Ascending aorta (tissue), 2 donors: ENCODE measurements at places on chromosomes 11 and 22.

DNA sequence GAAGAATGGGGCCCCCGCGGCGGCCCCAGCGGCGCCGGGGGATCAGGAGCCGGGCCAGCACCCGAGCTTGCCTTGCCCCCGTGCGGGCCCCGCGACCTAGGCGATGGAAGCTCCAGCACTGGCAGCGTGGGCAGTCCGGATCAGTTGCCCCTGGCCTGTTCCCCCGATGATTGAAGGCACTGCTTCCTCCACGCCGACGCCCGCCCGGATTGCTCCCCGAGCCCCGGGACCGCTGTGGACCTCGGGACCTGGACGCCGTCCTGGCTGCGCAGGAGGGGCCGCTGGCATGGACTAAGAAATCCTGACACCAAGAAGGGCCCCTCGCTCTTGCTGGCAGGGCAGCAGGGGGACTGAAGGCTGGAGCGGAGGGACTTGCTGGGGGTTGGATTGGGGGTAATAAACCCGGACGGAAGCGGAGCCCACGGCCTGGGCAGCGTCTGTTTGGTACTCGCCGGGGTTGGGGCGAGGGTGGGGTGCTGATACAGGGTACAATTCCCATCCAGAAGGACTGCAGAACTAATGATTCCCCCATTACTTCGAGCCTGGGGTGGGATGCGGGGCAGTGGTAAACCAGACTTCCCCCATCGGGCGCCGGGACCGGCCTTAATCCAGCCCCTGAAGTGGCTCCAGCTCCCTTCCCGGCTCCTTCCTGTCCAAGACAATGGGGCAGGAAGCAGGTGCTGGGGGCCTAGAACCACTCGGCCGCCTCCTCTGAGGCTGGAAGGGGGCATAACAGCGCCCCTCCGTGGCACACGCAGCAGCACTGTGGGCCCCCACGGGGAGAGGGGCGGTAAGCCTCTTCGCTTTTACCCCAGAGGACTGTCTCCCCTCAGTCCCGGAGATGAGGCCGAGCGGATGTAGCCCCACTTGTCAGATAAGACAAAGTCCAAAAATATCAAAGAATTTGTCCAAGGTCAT, 1.0 kb downstream of the CCDC85B start:
- H3K4me3 ChIP-seq, result peak overlapping the region; percentile 85
- H3K36me3 ChIP-seq, result no peaks in the 10 kb centered on the region
- peaks cover 34% of the 10 kb centered on the region for H3K4me1 ChIP-seq
- peak overlapping the region; percentile 98 for H3K27ac ChIP-seq
- no peaks in the 10 kb centered on the region for H3K27me3 ChIP-seq

- peaks cover 7% of the 10 kb centered on the region for H3K4me1 ChIP-seq
- no peak for DNase-seq
- H3K36me3 ChIP-seq, result peaks cover 64% of the 10 kb centered on the region
- no peaks in the 10 kb centered on the region for H3K27me3 ChIP-seq
- H3K4me3 ChIP-seq, result no peak overlapping the region
Measured at GRCh38 chr11:7639643-7640025, 33.7 kb downstream of the CYB5R2 start.

- no peak for DNase-seq
- H3K27me3 ChIP-seq, result no peaks in the 10 kb centered on the region
- no peak overlapping the region for H3K27ac ChIP-seq
- peaks cover 6% of the 10 kb centered on the region for H3K36me3 ChIP-seq
- H3K4me1 ChIP-seq, result no peaks in the 10 kb centered on the region
- no peak overlapping the region for H3K4me3 ChIP-seq
Measured at GRCh38 chr11:30406978-30407762, 84.3 kb downstream of the ARL14EP start.

DNA sequence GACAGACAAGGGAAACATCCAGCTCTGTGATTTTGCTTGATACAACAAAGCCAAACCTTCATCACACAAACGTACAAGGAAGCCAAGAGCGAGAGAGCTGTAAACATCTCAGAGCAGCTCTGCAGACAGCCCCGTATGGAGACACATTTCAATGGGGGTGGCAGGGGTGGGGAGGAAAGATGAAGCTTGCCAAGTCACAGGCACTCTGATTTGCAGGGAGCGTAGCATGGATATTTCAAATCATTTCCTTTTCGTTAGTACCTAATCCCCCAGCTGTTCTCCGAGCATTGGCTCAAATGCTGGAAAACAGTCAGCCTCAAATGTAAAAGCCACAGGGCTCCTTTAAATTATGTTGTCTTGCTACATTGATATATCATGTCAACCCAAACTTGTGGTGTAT, 458.9 kb upstream of the CADM1 start:
- H3K36me3 ChIP-seq, result no peaks in the 10 kb centered on the region
- H3K27me3 ChIP-seq, result no peaks in the 10 kb centered on the region
- DNase-seq, result no peak
- H3K27ac ChIP-seq, result no peak overlapping the region

DNA sequence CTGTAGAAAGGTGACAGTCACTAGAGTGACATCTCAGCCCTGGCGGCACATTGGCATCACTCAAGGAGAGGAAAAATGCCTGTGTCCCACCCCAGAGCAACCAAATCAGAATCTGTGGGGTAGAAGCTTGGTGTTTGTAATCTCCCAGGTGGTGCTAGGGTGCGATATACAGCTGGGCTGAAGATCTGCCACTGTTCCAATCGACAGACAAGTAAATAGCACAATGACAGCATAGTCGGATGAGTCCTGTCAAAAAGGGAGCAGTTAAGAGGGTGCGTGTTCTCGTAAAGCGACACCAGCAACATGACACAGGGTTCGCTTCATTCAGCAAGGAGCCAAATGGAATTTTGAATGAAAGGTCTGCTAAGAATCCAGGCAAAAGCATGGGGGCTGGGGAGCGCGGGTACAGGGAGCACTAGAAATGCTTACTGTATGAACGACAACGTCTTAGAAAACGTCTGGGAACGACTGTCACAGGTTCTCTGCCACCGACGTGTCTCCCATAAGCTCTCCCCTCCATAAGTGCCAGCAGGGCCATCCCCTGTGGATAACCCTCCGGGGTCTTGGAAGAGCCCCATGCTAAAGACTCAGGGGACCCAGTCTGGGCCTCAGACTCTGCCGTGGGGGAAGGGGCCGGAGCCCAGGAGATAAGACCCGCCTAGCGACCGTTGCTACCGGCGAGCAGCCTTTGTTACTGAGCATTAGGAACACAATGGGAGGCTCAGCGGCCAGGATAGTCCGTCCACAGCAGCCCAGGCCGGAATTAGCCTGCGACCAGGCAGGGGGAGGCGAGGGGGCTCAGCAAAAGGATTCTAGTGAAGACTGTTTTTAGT, 20.8 kb downstream of the ADA2 start:
- no peaks in the 10 kb centered on the region for H3K4me1 ChIP-seq
- peak overlapping the region; percentile 45 for H3K4me3 ChIP-seq
- no peaks in the 10 kb centered on the region for H3K27me3 ChIP-seq
- no peak for DNase-seq
- no peaks in the 10 kb centered on the region for H3K36me3 ChIP-seq

DNA sequence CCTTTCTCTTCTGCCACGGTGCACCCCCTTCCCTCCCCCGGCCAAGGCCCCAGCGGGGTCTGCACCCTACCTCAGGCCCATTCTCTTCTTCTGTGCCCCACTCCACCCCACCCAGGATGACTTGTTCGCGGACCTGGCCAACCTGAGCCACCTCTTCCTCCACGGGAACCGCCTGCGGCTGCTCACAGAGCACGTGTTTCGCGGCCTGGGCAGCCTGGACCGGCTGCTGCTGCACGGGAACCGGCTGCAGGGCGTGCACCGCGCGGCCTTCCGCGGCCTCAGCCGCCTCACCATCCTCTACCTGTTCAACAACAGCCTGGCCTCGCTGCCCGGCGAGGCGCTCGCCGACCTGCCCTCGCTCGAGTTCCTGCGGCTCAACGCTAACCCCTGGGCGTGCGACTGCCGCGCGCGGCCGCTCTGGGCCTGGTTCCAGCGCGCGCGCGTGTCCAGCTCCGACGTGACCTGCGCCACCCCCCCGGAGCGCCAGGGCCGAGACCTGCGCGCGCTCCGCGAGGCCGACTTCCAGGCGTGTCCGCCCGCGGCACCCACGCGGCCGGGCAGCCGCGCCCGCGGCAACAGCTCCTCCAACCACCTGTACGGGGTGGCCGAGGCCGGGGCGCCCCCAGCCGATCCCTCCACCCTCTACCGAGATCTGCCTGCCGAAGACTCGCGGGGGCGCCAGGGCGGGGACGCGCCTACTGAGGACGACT, 15.9 kb downstream of the RTN4RL2 start:
- no peak for DNase-seq
- no peaks in the 10 kb centered on the region for H3K36me3 ChIP-seq
- H3K4me1 ChIP-seq, result peaks cover 4% of the 10 kb centered on the region
- H3K27me3 ChIP-seq, result peaks cover 6% of the 10 kb centered on the region
- no peak overlapping the region for H3K27ac ChIP-seq

GRCh38 chr11:12715941-12716340, 41.7 kb downstream of the TEAD1 start:
- H3K4me1 ChIP-seq, result no peaks in the 10 kb centered on the region
- H3K36me3 ChIP-seq, result no peaks in the 10 kb centered on the region
- no peaks in the 10 kb centered on the region for H3K27me3 ChIP-seq
- H3K4me3 ChIP-seq, result no peak overlapping the region
- DNase-seq, result no peak

GRCh38 chr11:96197103-96197502, 145.9 kb downstream of the MAML2 start:
- DNase-seq, result no peak
- H3K4me3 ChIP-seq, result no peak overlapping the region
- H3K36me3 ChIP-seq, result no peaks in the 10 kb centered on the region
- peaks cover 29% of the 10 kb centered on the region for H3K4me1 ChIP-seq
- H3K27ac ChIP-seq, result no peak overlapping the region

DNA sequence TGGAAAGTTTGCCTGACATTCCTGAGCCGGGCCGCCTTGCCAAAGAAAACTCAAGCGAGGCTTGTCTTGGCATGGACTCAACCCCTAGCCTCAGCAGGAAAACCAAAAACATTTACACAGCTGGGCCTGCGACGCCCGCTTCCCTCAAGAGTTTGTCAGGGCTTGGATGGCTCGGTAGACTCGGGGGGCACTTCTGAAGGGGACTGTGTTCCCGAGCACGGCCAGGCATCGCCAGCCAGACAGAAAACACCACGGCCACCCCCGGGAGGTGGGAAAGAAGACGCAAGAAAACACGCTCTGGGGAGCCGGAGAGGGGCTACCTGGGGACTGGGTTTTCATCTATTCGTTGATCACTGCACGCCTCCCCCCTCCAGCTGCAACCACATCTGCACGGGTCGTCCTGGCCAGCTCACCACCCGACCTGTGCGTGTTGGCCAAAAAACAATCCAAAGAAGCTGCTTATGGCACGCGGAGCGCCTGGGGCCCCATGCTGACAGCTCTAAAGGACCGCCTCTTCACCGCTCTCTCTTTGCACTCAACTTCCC, 380.7 kb downstream of the MN1 start:
- no peaks in the 10 kb centered on the region for H3K36me3 ChIP-seq
- peak; percentile 93 for DNase-seq
- H3K4me1 ChIP-seq, result no peaks in the 10 kb centered on the region
- H3K27ac ChIP-seq, result peak overlapping the region; percentile 87

DNA sequence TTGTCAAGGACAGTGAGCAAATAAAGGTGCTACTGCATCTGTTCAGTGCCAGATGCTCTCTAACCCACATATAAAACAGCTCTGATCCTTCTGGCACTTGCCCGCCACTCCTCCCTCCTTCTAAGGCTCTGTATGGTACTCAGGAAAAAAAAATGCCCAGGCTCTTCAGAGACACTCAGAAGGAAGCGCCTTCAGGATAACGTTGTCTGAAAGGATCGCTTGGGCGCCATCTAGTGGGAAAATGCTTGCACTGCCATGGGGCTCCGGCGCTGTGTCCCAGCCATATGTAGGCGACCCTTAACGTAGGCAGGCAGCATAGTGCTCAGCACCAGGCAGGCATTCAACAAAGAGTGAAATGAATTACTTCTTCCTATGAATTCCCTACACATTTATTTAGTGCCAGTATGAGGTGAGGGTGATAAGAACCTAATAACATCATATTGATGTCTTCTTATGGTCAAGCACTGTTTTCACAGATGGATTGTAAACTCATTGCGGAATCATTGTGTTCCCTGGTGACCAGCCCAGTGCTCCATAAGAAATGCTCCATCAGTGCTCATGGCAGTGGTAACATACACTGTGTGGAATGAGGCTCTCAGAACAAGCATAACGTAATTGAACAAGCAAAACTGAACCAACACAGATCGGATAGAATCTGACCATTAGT, 39.6 kb downstream of the PAMR1 start:
- no peaks in the 10 kb centered on the region for H3K27me3 ChIP-seq
- peak; percentile 84 for DNase-seq
- H3K4me1 ChIP-seq, result no peaks in the 10 kb centered on the region
- H3K4me3 ChIP-seq, result no peak overlapping the region

DNA sequence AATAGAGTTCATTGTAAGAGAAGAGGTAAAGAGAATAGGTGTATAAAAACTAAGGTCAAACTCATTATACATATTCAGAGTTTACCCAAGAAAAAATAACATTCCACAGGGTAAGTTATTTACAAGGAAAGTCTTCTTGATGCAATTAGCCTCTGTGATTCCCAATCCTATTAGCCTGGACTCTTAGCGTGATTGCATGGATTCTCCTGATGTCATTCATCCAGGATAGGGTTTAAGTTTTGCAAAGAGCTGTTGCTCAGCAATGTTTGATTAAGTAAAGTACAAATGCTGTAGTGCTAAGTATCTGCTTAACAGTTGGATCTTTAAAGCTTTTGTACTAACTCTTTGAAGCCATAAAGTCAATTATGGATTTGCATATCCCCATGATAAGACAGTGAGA, 767.8 kb upstream of the LUZP2 start:
- H3K27ac ChIP-seq, result no peak overlapping the region
- no peak for DNase-seq
- H3K4me3 ChIP-seq, result no peak overlapping the region
- H3K36me3 ChIP-seq, result no peaks in the 10 kb centered on the region

GRCh38 chr22:20857247-20857643, 1.4 kb downstream of the PI4KA start:
- H3K4me3 ChIP-seq, result peak overlapping the region; percentile 82
- H3K36me3 ChIP-seq, result no peaks in the 10 kb centered on the region
- no peak overlapping the region for H3K27ac ChIP-seq

GRCh38 chr11:111327908-111328624, 29.7 kb downstream of the POU2AF3 start:
- no peaks in the 10 kb centered on the region for H3K27me3 ChIP-seq
- DNase-seq, result peak; percentile 72
- H3K4me3 ChIP-seq, result no peak overlapping the region

GRCh38 chr22:27686534-27686933, 115.0 kb downstream of the MN1 start:
- H3K27ac ChIP-seq, result peak overlapping the region; percentile 84
- DNase-seq, result peak; percentile 76
- no peak overlapping the region for H3K4me3 ChIP-seq
- peaks cover 10% of the 10 kb centered on the region for H3K4me1 ChIP-seq
- no peaks in the 10 kb centered on the region for H3K27me3 ChIP-seq

DNA sequence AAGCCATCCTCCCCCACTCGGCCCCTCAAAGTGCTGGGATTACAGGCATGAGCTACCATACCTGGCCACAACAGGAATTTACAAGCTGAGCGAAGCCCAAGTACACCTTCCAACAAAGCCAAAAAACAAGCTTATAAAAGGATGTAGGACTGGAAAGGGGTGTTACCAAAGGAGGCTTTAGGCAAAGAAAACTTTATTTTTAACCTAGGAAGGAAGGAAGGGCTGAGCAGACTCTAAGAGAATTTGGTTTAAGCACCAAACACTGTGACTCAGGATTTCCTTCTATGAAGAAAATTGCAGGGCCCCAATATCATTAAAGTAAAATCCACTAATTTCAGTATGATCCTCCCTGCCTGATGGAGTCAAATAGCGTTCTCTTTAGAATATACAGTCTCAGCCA, 12.1 kb downstream of the DENND5A start:
- peak overlapping the region; percentile 61 for H3K27ac ChIP-seq
- H3K27me3 ChIP-seq, result no peaks in the 10 kb centered on the region
- H3K4me1 ChIP-seq, result peaks cover 20% of the 10 kb centered on the region
- peaks cover 5% of the 10 kb centered on the region for H3K36me3 ChIP-seq
- no peak overlapping the region for H3K4me3 ChIP-seq
